Activated gamma-delta T cell treated with anti-CD3 and anti-CD28 coated beads, Interleukin-2, amount 50 U/mL, for 16 hours (primary cell): ENCODE measurements at places on chromosomes 4 and X.

- no peak for DNase-seq
Observed at GRCh38 chrX:118212817-118213183, 96.2 kb upstream of the KLHL13 start.

DNA sequence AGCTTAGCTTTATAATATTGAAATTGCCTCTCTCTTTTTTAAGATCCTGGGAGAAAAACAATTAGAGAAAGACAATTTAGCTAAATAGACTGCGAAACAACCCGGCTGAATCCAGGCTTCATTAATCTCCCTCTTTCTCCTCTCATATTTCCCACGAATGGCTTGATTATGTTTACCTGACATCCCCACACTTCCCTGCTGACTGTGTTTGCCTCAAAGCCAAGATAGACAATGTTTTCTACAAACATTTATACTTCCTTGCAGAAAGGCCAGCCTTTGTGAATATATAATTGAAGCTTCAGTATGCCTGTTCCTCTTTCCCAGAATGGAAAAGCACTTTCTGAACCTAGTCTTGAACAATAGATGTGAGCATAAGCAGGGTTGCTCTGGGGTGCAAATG lies 566.8 kb downstream of the PDHA2 start:
- DNase-seq, result no peak

- DNase-seq, result no peak
Observed at GRCh38 chr4:75063433-75063832, 130.5 kb downstream of the PARM1 start.

DNA sequence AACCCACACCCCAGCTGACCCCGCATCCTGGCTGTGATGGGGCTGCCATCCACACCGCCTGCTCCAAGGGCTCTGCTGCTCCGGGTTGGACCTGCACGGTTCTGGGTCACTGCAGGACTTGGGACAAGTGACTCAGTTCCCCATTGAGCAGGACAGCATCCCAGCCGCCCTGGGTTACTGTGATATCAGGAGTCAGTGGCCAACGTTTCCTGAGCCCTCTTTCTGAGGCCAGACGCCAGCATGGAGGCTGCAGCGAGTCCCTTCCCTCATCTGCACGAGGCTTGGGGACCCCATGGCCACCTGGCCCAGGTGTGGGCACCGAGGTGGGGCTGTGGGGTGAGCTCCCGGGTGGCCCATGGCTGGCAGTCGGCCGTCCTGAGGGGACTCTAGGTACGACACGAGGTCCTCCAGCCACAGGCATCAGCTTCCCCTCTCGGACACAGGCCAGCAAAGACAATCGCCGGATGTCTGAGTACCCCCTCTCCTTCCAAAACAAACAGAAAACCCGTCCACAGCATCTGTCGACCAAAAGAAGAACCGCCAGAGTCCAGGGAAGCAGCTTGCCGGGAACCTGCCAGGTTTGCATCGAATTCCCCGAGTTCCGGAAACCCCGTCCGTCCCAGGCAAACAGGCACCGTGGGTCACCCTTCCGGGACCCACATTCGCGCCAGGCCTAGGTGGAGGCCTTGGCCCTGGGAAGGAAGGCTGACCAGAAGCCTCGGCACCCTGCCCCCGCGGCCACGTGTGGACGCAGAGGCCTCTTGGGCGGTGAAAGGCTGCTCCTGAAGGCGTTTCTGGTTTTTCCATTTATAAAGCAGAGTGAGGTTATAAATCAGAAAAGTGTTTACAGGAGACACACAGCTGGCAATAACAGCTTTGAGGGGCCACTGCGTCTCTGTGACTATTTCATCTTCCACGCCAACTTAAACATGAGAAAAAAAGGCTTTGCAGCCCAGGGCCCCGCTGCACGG lies 136.0 kb downstream of the FAM53A start:
- DNase-seq, result no peak

GRCh38 chr4:153154007-153154975 lies 50.0 kb upstream of the TRIM2 start:
- no peak for DNase-seq

GRCh38 chrX:17413228-17413627 lies 38.2 kb downstream of the NHS start:
- DNase-seq, result no peak

DNA sequence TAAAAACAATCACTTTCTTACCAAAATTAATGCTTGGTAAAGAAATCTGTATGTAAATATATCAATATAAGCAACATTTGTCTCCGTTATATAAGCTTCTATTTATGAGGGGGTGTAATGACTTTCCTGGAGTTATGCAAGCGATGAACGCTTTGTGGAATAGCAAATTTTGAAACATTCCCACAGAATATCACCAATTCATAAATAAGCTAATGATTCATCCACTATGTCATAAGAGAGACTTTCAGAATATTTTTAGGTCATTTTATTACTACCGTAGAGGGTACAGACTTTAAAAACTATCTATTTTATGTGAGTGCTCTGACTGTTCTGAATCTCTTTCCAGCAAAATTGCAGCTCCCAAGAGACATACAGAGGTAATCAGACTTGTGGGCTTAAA lies 179.5 kb upstream of the FTHL17 start:
- DNase-seq, result no peak
